ENCODE measurements at places on chromosomes 1 and 21. TPM values are rescaled to one million over a fixed set of nuclear protein-coding genes. Genes with fewer than 3 reads are reported as not detected.

The PADI2 gene
- not detected for total RNA-seq

The PGLYRP3 gene
- total RNA-seq = not detected

The RNU1-1 gene
- total RNA-seq = not detected

The FCGR2B gene
- total RNA-seq = not detected

The FMN2 gene
- total RNA-seq = 15.6 TPM

Data from MG63 (cell line).